Epithelial cell of alveolus of lung (primary cell): ENCODE measurements at places on chromosomes 2 and 18. TPM values are rescaled to one million over a fixed set of nuclear protein-coding genes. Genes with fewer than 3 reads are reported as not detected.

The KCNJ3 gene
- total RNA-seq = not detected in 2 replicates

The PPP1R1C gene
- total RNA-seq = 0.91 and 0.96 TPM in 2 replicates

The ITGA4 gene
- total RNA-seq = 7.3 and 58.6 TPM in 2 replicates

The GULP1 gene
- total RNA-seq = 15.8 and 64.2 TPM in 2 replicates

The SFT2D3 gene
- total RNA-seq = 4.8 and 8.5 TPM in 2 replicates
